Gastrocnemius medialis (tissue), 4 donors: ENCODE measurements at places on chromosomes 12 and 14.
A peak's percentile ranks its signal among the peaks of the same experiment; 100 is the strongest.

- no peak for DNase-seq
- no peak overlapping the region for H3K27ac ChIP-seq
- H3K4me3 ChIP-seq = no peak overlapping the region
These were observed 107.6 kb upstream of the EGLN3 start for GRCh38 chr14:34058510-34058909.

- no peaks in the 10 kb centered on the region for H3K36me3 ChIP-seq
- no peak for DNase-seq
- H3K27ac ChIP-seq = no peak overlapping the region
- H3K27me3 ChIP-seq = no peaks in the 10 kb centered on the region
These were observed 22.0 kb downstream of the HVCN1 start for GRCh38 chr12:110666892-110667291.

DNA sequence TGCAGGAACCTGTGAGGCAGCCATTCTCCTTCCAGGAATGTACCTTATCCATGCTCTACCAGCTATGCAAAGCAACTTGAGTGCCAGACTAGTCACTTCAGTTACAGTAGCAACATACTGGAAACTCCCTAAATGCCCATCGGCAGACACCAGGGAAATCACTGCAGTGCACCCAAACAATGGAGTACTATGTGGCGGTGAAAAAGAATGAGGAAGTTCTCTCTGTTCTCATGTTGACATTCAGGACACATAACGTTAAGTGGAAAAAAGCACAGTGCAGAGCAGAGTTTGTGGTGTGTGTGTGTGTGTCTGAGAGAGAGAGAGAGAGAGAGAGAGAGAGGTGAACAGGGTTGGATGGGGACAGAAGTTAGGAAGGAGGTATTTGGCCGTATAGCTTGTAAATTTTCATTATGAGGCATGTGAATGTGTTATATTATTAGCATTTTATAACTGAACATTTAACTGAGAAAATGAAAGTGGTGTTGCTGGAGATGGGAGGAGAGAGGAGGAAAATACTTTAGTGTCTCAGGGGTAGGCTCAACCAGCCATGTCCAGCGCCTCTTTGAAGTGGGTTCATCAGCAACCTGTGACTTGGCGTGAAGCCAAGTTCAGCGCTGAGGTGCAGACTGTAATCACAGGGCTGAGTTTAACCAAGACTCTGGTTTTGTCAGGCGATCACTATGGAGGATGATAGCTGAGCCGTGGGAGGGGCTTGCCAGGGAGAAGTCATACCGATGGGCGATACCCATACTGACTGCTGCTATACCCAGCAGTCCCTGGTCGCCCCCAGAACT lies 17.3 kb downstream of the TNFAIP2 start:
- H3K27me3 ChIP-seq = no peaks in the 10 kb centered on the region
- H3K27ac ChIP-seq = no peak overlapping the region
- DNase-seq = no peak
- peaks cover 7% of the 10 kb centered on the region for H3K4me1 ChIP-seq
- no peak overlapping the region for H3K4me3 ChIP-seq

DNA sequence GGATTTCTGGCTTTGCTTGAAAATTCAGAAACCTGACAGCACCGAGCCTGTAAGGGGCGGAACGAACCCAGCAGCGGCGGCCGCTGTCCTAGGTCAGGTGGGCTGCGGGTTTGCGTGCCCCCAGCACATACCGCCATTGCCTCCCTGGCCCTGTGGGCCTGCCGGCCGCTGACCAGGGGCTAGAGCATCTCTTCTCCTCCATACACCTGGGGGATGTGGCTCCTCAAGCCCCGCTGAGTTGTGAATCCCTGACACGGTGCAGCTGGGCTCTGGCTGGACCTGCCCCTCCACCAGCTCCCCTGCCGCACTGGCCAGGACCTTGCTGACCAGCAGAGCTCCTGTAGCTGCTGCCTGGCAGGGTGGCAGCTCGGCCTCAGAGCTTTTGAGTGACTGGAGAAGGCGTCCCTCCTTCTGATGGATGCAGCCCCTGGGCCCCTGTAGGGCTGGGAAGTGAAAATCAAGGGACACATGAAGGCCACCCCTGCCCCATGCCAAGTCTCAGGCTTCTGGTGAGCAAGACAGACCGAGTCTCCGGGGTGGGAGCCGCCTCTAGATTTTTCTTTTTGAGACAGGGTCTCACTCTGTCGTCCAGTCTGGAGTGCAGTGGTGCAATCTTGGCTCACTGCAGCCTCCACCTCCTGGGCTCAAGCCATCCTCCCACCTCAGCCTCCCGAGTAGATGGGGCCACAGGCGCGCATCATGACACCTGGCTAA lies 184.9 kb upstream of the SFSWAP start:
- DNase-seq = no peak
- no peak overlapping the region for H3K4me3 ChIP-seq
- no peaks in the 10 kb centered on the region for H3K4me1 ChIP-seq
- no peak overlapping the region for H3K27ac ChIP-seq
- no peaks in the 10 kb centered on the region for H3K36me3 ChIP-seq
- H3K27me3 ChIP-seq = no peaks in the 10 kb centered on the region

DNA sequence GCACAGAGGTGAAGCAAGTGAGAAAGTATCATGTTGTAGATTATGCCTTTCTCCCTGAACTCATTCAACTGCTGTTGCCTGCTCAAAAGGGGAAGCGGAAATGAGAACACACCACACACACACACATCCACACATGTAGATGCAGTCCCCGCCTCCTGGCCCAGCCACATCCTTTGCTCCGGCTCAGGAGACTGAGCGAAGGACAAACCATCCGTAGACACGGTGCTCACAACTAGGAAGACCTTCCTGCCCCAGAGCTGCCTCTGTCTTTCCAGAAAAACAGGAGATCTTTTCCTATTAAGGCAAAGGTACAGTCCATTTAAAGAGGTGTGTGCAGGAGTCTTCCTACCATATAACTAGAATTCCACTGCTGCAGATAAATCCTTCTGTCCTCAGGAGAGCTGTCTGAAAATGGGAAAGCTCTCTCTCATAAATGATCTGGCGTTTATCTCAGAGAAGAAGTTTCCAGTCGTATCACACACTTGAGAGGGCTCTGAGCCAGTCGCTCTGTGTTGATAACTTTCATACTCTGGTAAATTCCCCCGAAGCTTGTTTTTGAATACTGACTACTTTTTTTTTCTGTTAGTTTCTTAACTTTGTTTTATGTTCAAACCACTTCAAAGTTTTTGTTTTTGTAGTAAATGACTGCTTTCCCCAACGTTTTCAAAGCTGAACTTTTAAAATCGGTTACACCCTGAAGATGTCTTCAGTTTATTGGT lies at the start of gene TESPA1:
Gene TESPA1 (minus strand): TSS at position 105 of the 719 bp plus-strand sequence. CDS start 10,200 bp downstream, outside the sequence.
- H3K36me3 ChIP-seq = no peaks in the 10 kb centered on the region
- H3K4me1 ChIP-seq = peaks cover 4% of the 10 kb centered on the region
- H3K27me3 ChIP-seq = no peaks in the 10 kb centered on the region
- DNase-seq = peak; percentile 35
- H3K4me3 ChIP-seq = no peak within 1 kb of the TSS

DNA sequence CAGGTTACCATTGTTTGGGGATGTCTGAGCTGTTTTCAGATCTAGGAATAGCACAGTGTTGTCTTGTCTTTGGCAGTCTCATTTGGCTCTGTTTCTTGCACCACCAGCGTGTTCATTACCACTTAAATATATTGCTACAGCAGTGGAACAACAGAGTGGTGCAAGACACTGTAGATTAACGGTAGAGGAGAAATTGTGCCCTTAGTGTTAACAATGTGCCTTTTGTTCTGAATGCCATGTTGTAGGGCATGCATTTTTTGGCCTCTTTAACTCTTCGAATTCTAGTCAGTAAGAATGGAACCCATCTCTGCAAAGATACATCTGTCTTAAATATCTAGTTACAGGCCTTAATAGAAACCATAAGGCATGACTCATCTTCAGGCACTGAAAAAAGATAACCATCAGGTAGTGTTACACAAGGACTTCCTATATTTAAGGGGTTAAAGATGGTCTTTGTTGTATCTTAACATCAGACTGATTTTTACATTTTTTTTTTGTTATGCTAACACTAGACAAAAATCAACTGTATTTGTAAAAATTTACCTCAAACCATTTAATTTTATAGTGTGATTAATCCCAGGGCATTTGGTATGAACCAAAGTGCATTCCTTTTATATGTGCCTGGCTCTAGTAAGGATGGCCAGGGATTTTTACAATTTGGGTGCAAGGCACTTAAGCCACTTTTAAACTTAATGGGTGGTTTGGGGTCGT lies 12.9 kb downstream of the DYRK2 start:
- H3K4me1 ChIP-seq = peaks cover 97% of the 10 kb centered on the region
- H3K27ac ChIP-seq = peak overlapping the region; percentile 81
- H3K4me3 ChIP-seq = no peak overlapping the region
- no peaks in the 10 kb centered on the region for H3K36me3 ChIP-seq

DNA sequence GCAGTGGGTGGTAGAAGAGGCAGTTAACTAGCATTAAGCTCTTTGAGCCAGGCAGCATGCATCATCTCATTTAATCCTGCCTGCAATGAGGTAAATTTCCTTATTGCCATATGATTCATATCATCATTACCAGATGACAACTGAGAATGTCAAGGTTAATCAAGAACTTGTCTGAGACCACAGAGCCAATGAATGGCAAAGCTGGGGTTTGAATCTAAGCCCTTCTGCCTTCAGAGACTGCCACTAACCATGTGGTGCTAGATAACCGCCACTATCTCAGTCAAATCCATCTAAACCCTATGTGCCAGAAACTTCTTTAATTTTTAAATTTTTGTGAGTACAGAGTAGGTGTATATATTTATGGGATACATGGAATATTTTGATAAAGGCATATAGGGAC lies 77.8 kb upstream of the GRIP1 start:
- H3K27ac ChIP-seq = no peak overlapping the region
- H3K4me1 ChIP-seq = no peaks in the 10 kb centered on the region
- no peaks in the 10 kb centered on the region for H3K36me3 ChIP-seq

DNA sequence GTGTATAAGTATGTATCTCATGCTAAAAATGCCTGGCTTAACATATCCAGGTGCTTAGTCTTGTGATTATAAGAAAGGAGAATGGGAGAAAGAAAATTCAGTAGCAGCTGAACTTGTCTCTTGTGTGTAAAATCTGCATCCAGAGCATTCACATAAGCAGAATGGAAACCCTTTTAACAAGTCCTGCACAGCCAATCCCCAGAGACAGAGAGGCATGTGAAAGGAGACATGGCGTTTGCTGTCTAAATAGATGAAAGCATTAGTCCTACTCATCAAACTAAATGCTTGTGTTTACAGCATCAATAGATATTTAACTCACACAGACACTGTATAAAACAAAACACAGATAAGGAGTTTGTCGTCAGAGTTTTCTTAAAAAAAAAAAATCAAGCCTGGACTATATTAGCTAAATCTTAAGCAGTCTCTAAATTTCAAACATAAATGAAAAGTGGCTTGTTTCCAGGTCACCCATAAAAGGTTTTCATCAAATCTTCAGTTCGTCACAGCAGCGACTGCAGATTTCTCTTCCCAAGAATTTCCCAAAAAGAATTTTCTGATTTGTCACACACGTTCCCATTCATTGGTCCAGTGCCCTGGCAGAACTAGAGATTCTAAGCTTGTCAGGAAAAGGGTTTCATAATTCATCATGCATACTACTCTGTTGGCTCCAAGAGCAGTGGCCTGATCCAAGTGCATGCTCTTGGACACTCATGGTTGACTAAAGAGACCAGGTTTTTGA lies 249.2 kb downstream of the BTG1 start:
- H3K27me3 ChIP-seq = no peaks in the 10 kb centered on the region
- no peak overlapping the region for H3K4me3 ChIP-seq
- H3K36me3 ChIP-seq = no peaks in the 10 kb centered on the region

- H3K27ac ChIP-seq = peak overlapping the region; percentile 81
- peaks cover 55% of the 10 kb centered on the region for H3K4me1 ChIP-seq
- peak; percentile 78 for DNase-seq
These were observed 104.0 kb downstream of the GPR135 start for GRCh38 chr14:59360923-59361794.

DNA sequence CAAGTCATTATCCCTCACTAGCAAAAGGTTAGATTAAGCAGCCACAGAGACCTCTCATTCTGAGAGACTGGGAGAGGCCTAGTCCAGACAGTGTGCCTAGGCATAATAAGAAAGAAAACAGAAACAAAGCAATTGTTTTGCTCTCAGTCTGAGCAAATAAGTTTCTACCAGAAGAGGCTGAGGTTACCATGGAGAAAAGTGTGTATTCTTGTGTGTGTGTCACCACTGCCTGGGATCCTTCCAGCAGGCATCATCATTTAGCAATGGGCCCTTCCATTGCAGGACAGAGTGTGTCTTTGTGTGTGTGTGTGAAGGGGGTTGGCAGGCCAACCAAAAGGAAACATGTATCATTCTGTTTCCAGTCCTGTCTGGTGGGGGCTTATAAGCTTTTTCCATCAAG lies 3.7 kb downstream of the EFS start:
- no peak overlapping the region for H3K4me3 ChIP-seq
- H3K27me3 ChIP-seq = peaks cover 17% of the 10 kb centered on the region
- no peaks in the 10 kb centered on the region for H3K36me3 ChIP-seq
- DNase-seq = no peak
- peaks cover 4% of the 10 kb centered on the region for H3K4me1 ChIP-seq

DNA sequence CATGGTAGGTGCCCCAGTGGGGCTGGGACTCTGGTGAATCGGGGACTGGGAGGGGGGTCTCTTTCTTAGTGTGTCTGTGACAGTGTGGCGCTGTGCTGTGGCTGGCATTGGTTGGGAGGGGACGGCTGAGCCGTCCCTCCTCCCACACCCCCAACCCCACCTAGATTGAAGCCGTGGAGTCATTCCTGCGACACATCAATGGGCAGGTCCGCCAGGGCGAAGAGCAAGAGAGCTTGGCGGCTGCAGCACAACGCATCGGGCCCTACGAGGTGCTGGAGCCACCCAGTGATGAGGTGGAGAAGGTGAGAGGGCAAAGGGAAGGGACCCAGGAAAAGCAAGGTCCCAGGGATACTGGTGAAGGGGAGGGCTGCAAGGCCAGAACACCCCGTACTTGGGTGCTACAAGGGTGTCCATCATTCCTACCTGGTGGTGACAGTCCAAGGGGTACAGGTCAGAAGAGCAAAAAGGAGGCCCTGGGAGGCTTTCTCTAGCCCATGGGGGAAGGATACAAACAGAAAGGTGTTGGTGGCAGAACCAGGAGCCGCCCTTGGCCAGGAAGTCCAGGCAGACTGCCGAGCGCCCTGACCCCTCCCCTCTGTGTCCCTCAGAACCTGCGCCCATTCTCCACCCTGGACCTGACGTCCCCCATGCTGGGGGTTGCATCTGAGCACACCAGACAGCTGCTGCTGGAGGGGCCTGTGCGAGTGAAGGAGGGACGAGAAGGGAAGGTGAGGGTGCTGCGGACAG lies 7.4 kb downstream of the PLEKHG6 start:
- DNase-seq = peak; percentile 13
- no peak overlapping the region for H3K27ac ChIP-seq
- H3K27me3 ChIP-seq = no peaks in the 10 kb centered on the region
- H3K4me3 ChIP-seq = no peak overlapping the region
- peaks cover 12% of the 10 kb centered on the region for H3K4me1 ChIP-seq
- H3K36me3 ChIP-seq = no peaks in the 10 kb centered on the region

DNA sequence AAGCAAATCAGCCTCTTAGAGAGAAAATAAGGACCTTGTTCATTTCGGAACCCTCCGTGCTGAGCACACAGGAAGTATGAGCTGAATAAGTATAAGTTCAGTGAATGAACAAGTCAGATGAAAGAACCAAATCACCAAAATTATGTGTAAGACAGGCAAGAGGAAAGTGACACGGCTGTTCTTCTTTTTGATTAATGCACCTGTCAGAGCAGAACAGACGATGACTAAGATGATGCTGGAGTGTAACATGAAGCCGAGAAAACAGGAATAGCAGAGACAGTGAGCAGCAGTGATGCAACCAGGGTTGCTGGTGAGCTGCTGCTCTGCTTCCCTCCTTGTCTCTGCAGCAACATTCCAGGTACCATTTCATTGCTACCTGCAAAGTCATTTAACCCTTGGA lies 861.1 kb downstream of the GALC start:
- peak; percentile 14 for DNase-seq
- H3K4me3 ChIP-seq = no peak overlapping the region
- H3K27me3 ChIP-seq = no peaks in the 10 kb centered on the region
